ENCODE measurements at places on chromosomes 12 and 14.

- no peak for DNase-seq
Observed at GRCh38 chr12:52413782-52414345, 7.7 kb upstream of the KRT82 start.

DNA sequence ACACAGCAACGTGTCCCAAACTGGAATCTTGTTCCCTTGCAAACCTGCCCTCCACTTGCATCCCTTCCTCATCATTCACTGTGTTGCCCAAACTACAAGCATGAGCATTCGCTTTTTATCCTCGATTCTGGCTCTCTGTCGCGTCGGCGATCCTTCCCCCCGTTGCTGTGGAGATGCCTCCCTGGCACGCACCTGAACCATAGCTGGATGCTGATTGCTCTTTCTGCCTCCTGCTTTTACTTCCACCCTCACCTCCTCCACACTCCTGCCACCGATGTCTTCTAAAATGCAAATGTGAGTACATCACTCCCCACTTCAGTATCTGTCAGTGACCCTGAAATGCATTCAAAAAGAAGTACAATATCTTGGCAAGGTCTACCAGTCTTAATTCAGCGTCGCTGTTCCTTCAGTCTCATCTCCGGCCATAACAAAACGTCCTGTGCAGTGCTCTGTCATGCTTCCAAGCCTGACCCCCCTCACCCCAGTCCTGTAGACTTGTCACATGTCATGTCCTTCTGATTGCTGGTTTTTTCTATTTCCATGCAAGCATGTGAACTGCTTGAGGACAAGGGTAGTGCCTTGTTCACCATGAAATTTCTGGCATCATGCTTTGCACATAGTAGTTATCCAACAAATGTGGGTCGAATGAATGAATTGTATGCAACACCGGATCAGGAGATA lies 2.5 kb upstream of the PPP2R5C start:
- no peak for DNase-seq

DNA sequence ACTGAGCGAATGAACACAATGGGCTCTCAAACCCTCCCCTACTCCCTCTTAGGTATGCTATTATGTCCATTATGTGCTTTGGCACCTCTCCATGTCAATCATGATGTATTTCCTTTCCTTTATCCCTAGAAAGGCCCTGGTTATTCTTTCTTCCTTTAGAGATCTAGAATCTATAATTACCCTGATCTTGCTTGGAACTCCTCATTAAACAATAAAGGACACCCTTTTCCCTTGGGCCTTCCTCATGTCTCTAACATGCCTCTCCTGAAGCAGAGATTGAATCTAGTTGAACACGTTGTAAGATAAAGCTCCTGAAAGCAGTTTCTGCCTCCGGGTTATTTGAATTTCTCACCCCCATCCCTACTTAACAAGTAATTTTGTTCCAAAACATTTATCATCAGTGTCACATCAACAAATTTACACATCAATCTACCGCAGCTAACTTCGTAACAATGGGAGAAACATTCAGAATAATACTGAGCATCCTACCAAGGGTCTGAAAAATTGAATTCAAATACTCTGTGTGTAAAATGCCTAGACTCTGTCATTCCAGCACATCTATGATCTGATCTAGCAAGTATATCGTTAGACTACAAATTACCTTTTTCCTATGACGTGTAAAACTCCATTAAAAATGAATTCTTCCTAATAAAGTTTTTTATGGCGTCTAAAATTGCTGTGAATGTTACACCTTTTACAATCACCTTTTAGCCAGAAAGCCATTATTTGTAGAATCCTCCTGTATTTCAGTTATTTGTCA lies 5.4 kb downstream of the USP44 start:
- no peak for DNase-seq

DNA sequence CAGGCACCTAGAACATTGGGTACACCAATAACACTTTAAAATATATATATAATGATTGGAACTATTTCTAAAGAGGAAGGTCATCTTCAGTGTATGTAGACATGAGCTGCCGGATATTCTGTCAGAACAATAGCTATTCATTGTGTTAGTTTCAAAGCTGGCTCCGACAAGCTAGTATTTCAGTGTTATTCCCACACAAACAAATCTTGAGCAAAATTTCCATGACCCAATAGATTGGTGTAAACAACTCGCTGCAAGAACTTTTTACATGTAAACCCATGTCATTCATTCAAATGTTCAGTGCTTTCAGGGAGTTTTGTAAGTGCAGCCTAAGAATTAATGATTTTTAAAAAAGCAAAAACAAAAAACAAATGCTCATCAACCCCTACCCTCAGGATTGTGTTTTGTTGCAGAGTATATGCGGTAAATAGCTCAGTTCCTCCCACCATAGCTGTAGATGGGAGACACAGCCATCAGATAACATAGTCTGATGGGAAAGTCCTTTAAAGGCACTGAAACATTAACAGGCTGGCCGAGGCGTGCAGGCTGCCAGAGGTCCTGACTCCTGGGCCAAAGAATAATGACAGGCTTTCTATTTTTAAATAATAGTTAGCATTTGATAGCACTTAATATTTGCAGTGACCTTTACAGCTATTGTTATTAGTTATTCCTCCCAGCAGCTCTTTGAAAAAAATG lies 150.3 kb upstream of the ARHGAP5 start:
- no peak for DNase-seq

DNA sequence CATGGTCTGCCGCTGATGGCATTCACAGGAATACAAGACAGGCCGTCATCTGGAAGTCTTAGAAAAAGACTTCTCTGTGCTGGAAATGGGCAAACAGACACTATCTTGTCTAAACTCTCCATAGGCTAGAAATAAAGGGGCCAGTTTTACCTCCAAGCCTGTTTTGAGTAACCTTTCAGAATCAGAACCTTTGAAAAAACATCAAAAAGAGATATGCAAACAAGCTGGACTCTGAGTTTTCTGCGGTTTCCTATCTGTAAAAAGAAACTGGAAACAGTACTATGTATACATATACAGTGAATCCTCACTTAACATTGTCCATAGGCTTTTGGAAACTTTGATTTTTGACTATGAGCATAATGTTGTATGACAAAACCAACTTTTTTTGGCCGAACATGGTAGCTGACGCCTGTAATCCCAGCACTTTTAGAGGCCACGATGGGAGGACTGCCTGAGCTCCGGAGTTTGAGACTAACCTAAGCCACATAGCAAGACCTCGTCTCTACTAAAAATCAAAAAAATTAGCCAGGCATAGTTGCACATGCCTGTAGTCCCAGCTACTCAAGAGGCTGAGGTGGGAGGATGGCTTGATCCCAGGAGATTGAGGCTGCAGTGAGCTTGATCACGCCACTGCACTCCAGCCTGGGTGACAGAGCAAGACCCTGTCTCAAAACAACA lies 92.9 kb upstream of the MAX start:
- DNase-seq = no peak

DNA sequence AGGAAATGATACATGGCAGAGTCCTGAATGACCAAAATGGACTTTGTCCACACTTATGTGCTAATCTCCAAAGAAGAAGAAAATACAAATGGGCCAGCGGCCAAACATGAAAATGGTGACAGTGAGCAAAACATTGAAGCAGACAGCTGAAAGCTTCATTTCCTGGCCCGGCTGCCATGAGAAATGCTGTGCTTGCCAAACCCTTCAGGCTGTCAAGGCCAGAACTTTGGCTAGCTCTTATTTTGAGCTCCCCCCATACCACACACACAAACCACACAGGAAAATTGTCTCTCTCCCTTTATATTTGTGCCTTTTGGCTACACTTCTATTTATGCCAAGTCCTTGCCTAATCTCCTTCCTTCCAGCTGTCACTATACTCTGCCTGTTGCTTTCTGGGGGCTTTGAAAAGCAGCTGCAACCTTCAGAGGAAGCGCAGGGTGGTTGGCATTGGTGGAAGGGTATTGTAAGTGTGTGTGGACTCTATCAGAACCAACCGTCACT lies 323.8 kb downstream of the RAD51B start:
- no peak for DNase-seq

DNA sequence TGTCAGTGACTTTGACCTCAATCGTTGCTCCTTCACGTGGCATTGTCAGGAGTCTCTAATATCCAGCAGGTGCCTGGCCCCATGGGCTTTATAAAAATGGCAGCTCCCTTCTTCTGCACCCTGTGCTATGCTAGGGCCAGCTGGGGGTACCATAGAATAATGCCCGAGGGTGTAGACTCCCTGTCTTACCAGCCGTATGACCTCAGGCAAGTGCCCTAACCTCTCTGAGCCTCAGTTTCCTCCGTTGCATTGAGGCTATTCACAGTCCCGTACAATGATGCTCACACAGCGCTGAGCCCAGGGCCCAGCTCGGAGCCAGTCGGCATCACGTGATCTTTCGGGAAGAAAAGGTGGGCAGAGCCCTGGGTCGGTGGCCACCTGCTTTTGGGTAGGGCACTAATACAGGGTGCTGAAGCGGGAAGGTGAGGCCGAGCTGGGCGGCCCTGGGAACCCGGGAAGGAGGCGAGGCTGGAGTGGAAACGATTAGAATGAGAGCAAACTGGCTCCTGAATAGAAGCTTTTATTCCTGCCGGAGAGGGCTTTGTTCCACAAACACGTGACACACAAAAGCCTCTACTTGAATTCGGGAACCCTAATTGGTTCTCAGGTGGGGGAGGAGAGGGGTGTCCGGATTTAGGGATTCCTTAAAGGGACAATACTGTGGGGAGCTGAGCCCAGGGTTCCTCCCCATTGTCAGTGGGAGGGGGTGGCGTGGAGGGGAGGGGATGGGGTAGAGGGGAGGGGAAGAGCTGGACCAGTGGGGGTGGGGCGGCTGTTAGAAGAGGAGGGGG lies 19.9 kb upstream of the MSI1 start:
- DNase-seq = no peak

DNA sequence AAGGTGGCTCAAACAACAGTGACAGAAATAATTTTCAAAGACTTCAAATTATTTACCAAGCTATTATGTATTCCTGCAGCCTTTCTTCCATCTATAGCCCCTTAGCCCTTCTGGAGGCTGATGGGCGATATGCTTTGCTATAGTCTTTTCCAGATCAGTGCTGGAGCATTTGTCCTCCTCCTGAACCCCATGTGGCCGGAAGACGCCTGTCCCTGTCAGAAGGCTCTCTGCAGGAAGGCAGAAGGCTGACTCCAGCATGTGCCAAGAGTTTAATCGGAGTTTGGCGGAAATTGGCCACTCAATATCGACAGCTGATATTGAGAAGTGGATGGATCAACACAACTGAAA lies 49.3 kb upstream of the MAX start:
- no peak for DNase-seq

- no peak for DNase-seq
Observed at GRCh38 chr12:57517187-57517586, 3.1 kb downstream of the DDIT3 start.

DNA sequence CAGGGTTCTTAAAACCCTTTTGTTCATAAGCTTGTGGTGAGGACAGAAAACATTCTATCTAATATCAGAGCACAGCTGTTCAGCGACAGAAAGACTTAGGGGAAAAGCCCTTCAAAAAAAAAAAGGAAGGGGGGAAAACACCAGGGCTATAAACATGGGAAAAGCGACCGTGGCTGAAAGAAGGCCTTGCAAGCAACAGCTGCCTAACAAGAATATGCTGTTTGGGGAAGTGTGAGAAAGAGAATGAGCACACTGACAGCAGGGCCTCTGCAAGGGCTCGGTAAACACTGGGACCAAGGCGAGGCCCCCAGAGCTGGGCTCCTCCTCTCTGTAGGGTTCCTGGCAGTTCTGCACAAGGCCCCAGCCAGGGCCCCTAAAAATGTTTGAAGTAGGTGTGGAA lies 27.4 kb upstream of the CCND2 start:
- no peak for DNase-seq

DNA sequence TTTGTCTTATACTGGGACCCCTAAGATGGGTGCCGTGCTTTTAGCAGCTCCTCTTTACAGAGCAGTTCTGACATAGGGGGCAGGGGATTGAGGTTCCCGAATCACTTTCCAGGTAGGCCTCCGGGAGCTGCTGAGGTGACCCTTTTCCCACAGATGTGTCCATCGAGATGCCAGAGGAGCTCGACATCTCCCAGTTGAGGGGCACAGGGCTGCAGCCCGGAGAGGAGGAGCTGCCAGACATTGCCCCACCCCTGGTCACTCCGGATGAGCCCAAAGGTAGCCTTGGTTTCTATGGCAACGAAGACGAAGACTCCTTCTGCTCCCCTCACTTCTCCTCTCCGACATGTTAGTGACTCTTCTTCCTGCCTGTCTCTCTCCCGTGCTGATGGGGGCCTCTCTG lies 4.3 kb upstream of the TPI1 start:
- DNase-seq = no peak

DNA sequence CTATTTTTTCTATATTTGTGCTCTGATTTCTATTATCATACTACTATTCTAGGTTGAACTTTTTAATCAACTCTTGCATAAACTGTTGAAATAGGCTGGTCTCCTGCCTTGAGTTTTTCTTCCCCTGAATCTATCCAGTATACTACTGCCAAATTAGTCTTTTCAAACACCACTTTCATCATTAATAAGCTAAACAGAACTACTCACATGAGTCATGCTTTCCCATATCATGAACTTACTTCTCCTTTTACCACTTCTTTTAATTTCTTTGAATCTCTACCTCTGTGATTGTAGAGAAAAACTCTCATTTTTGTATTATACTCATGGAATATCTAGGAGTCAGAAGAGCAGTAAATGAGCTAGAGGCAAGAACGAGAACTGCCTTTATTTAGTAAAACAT lies 340.3 kb upstream of the PDE3A start:
- no peak for DNase-seq

All from activated naive CD4-positive, alpha-beta T cell (primary cell).